ENCODE measurements at places on chromosomes 11 and 22. TPM values are rescaled to one million over a fixed set of nuclear protein-coding genes. Genes with fewer than 3 reads are reported as not detected.

Gene ANKK1
- total RNA-seq: 0.10 TPM

Gene GLYAT
- not detected for total RNA-seq

Gene LUZP2
- total RNA-seq: not detected

Gene CRYBA4
- not detected for total RNA-seq

Gene ARL14EP
- 14.7 TPM for total RNA-seq

Gene OR5AP2
- not detected for total RNA-seq

Gene SSH3
- 22.1 TPM for total RNA-seq

Gene MADD
- total RNA-seq: 20.4 TPM

Gene SLC29A2
- total RNA-seq: 9.5 TPM
